IMR-90 (cell line): ENCODE measurements at places on chromosomes 5 and 9. TPM values are rescaled to one million over a fixed set of nuclear protein-coding genes. Genes with fewer than 3 reads are reported as not detected.

GRCh38 chr5:58985311-58985710 is 402.4 kb downstream of the RAB3C start:
- H3K4me1 ChIP-seq: peaks cover 2% of the 10 kb centered on the region; the same call in 1 of the 2 replicates
- H3K4me3 ChIP-seq: no peak overlapping the region
- H3K27ac ChIP-seq: no peak overlapping the region

DNA sequence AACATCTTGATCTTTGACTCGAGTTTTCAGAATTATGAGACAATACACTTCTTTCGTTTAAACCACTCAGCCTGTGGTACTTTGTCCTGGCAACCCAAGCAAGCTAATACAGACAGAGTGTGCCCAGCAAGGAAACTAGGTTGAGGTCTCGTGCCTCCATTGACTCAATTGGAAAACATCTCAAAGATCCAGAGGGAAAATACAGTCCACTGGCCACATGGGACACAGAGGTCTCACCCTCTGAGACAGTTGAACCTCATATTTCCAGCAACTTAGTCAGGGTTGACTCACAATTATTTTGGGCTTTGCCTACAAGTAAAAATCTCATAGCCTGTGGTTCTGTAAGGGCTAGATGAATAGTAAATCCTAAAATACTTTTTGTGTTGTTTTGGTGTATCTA is 631.5 kb downstream of the MTRR start:
- no peaks in the 10 kb centered on the region for H3K27me3 ChIP-seq
- DNase-seq: peak; percentile 20
- H3K4me1 ChIP-seq: no peaks in the 10 kb centered on the region
- no peak overlapping the region for H3K27ac ChIP-seq
- no peaks in the 10 kb centered on the region for H3K36me3 ChIP-seq

- H3K36me3 ChIP-seq: peaks cover 4% of the 10 kb centered on the region
- H3K27ac ChIP-seq: peak overlapping the region; percentile 79
- H3K4me3 ChIP-seq: peak overlapping the region; percentile 56
- H3K4me1 ChIP-seq: peaks cover 2% of the 10 kb centered on the region
These were observed 110.0 kb downstream of the PAM start for GRCh38 chr5:102865171-102865509.

- no peak overlapping the region for H3K4me3 ChIP-seq
- no peaks in the 10 kb centered on the region for H3K27me3 ChIP-seq
- no peak overlapping the region for H3K27ac ChIP-seq
- H3K36me3 ChIP-seq: no peaks in the 10 kb centered on the region
These were observed 26.2 kb downstream of the ZNF474 start for GRCh38 chr5:122155546-122155945.

Gene NIPAL4
- total RNA-seq: 0.18 and 0.28 TPM in 2 replicates

Gene RARS1
- total RNA-seq: 153 and 285 TPM in 2 replicates

Gene GRXCR2
- total RNA-seq: not detected in 2 replicates

GRCh38 chr5:68240202-68240601 is 24.6 kb downstream of the PIK3R1 start:
- H3K4me3 ChIP-seq: no peak overlapping the region
- peaks cover 5% of the 10 kb centered on the region for H3K4me1 ChIP-seq
- no peak overlapping the region for H3K27ac ChIP-seq
- no peaks in the 10 kb centered on the region for H3K27me3 ChIP-seq

GRCh38 chr5:96079075-96079474 is 117.4 kb upstream of the ELL2 start:
- DNase-seq: peak; percentile 97
- no peaks in the 10 kb centered on the region for H3K27me3 ChIP-seq
- peak overlapping the region; percentile 67; the same call in 1 of the 2 replicates for H3K27ac ChIP-seq
- H3K4me1 ChIP-seq: peaks cover 14% of the 10 kb centered on the region; the same call in 1 of the 2 replicates
- no peak overlapping the region for H3K4me3 ChIP-seq

Gene BHMT2
- total RNA-seq: 0.36 and 0.56 TPM in 2 replicates

DNA sequence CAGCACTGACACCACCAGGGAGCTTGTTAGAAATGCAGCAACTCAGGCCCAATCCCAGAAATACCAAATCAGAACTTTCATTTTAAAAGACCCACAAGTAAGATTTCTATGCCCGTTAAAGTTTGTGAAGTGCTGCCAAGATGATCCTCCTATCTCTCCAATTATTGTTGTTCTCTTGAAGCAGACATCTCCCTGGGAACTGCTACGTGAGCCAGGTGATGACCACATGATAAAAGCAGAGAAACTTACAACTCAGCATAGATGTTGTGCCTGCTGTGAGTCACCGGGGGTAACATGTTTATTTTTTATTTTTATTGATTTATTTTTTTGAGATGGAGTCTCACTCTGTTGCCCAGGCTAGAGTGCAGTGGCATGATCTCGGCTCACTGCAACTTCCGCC is 34.4 kb downstream of the GCNT4 start:
- no peak overlapping the region for H3K4me3 ChIP-seq
- H3K27me3 ChIP-seq: no peaks in the 10 kb centered on the region
- no peaks in the 10 kb centered on the region for H3K36me3 ChIP-seq
- H3K27ac ChIP-seq: no peak overlapping the region

Gene LCN9
- not detected in 2 replicates for total RNA-seq

DNA sequence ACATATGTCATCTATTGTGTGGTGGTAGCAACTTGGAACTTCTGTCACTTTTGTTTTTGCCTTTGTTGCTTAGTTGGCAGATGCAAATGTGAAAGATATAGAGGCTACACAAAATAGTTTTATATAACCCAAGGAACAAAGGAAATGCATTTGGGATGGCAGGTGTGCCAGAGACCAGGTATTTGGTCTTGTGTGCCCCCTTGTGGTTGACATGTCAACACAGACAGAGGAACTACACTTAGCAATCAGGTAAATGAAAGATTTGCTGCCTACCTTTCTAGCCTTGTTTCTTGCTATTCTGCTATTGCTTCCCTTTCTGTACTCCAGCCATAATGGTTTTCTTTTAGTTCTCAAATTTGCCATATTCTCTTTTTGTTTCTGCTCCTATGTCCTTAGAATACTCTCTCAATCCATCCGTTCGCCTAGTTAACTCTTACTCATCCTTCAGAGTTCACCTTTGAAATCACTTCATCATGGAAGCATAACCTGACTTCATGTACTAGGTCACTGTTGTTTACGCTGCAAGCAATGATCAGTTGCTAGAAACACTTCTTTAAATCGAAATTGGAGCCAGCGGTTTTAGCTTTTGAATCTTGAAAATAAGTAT is 119.5 kb downstream of the TRPM3 start:
- no peak overlapping the region for H3K4me3 ChIP-seq
- no peak overlapping the region for H3K27ac ChIP-seq
- no peaks in the 10 kb centered on the region for H3K27me3 ChIP-seq
- H3K4me1 ChIP-seq: no peaks in the 10 kb centered on the region

- peaks cover 17% of the 10 kb centered on the region for H3K4me1 ChIP-seq
- H3K27ac ChIP-seq: no peak overlapping the region
- no peak for DNase-seq
- peaks cover 4% of the 10 kb centered on the region for H3K36me3 ChIP-seq
These were observed 431 bp downstream of the RNF208 start for GRCh38 chr9:137221506-137222111.

DNA sequence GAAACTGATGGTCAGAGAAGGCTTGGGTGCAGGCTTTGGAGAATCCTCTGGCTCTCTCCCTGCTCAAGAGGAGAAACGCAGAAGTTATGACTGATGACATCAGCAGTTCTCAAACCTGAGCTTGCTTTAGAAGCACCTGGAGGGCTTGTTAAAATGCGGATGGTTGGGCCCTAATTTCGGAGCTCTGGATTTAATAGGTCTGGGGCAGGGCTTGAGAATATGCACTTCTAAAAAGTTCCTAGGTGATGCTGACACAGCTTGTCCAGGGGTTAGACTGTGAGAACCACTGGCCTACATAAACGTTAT is 26.4 kb downstream of the TBC1D2 start:
- DNase-seq: no peak
- H3K36me3 ChIP-seq: peaks cover 18% of the 10 kb centered on the region
- H3K4me3 ChIP-seq: no peak overlapping the region
- H3K27ac ChIP-seq: no peak overlapping the region; the same call in 1 of the 2 replicates
- H3K4me1 ChIP-seq: peaks cover 39% of the 10 kb centered on the region

Gene CEMIP2
- total RNA-seq: 58.6 and 65.2 TPM in 2 replicates

GRCh38 chr5:40043916-40044315 is 619.1 kb upstream of the DAB2 start:
- no peaks in the 10 kb centered on the region for H3K27me3 ChIP-seq
- no peak for DNase-seq

DNA sequence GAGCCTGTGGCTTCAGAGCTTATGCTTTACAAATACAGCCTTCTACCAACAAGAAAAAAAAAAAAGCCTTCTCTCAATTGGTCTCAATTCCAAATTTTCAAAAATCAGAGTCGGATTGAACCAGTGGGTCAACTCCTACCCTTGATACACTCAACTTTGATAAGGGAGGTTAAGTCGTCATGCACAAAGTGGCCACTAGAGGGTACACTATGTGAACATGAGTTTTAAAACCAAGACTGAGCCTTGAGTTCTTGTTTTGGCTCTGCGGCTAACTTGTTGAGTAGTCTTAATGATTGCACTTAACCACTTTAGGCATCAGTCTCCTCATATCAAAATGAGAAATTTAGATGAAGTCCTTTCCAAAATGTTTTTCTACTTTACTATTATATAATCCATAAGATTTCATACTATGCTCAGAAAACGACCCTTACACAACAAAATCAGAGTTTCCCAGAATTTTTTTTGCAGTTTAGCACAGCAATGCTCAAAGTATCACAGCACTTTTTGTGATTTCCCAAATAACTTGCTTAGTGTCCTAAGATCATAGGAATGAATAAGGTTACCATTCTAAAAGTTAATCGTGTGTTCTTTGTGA is 92.9 kb upstream of the MTAP start:
- DNase-seq: peak; percentile 53
- H3K27ac ChIP-seq: no peak overlapping the region
- no peaks in the 10 kb centered on the region for H3K27me3 ChIP-seq
- H3K36me3 ChIP-seq: no peaks in the 10 kb centered on the region
- H3K4me1 ChIP-seq: peaks cover 6% of the 10 kb centered on the region; the same call in 1 of the 2 replicates
- H3K4me3 ChIP-seq: no peak overlapping the region

Gene ACSL6
- total RNA-seq: not detected in 2 replicates

GRCh38 chr9:128125580-128126354 is 1.8 kb downstream of the PTGES2 start:
- no peak overlapping the region for H3K27ac ChIP-seq
- no peak overlapping the region for H3K4me3 ChIP-seq
- peaks cover 22% of the 10 kb centered on the region for H3K36me3 ChIP-seq
- H3K27me3 ChIP-seq: no peaks in the 10 kb centered on the region
- H3K4me1 ChIP-seq: peaks cover 10% of the 10 kb centered on the region; the same call in 1 of the 2 replicates
- no peak for DNase-seq

GRCh38 chr9:34475097-34475496 is 16.5 kb downstream of the DNAI1 start:
- no peaks in the 10 kb centered on the region for H3K36me3 ChIP-seq
- no peak overlapping the region for H3K4me3 ChIP-seq
- H3K4me1 ChIP-seq: no peaks in the 10 kb centered on the region
- H3K27me3 ChIP-seq: peaks cover 17% of the 10 kb centered on the region
- no peak overlapping the region for H3K27ac ChIP-seq

DNA sequence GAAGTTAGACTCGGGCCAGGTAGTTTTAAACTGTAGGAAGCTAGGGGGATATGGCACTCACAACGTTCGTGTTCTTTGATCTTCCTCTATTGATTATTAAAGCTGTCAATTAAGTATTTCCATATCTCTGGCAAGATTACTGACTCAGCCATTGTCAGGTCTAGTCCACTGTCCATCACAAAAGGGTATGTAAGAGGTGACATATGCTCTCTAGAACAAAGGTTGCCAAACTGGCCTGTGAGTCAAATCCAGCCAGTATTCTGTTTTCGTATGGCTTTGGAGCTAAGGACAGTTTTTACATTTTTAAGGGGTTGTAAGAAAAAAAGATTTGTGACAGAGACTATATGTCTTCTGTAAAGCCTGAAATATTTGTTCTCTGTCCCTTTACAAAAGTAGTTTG is 44.2 kb downstream of the FAXDC2 start:
- peaks cover 4% of the 10 kb centered on the region; the same call in 1 of the 2 replicates for H3K4me1 ChIP-seq
- H3K27me3 ChIP-seq: no peaks in the 10 kb centered on the region
- DNase-seq: no peak
- H3K27ac ChIP-seq: no peak overlapping the region
- no peak overlapping the region for H3K4me3 ChIP-seq
- H3K36me3 ChIP-seq: peaks cover 62% of the 10 kb centered on the region

- H3K4me1 ChIP-seq: peaks cover 3% of the 10 kb centered on the region; the same call in 1 of the 2 replicates
- H3K27ac ChIP-seq: no peak overlapping the region
- DNase-seq: peak; percentile 82
- no peak overlapping the region for H3K4me3 ChIP-seq
- H3K36me3 ChIP-seq: no peaks in the 10 kb centered on the region
These were observed 95.9 kb downstream of the UGCG start for GRCh38 chr9:111992523-111992922.

Gene GADD45G
- total RNA-seq: not detected in 2 replicates

Gene FYB1
- not detected in 2 replicates for total RNA-seq

Gene CCL21
- not detected in 2 replicates for total RNA-seq

Gene ELOVL7
- total RNA-seq: 0.18 TPM in 1 of 2 replicates, not detected in the other

DNA sequence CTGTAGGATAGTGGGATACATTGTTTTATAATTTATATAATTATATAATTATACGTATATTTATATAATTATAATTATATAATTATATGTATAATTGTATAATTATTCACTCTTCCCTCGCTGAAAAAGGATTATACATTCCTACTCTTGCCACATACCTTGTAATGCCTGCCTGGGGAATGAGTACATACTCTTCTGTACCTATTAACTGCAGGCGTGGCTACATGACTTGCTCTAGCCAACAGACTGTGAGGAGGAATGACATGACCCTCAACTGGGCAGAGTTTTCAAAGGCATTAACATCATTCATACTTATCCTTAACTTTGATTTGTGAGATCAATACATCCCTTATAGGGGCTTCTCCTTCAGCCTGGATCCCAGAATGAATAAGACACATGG is 19.1 kb downstream of the ERMP1 start:
- no peak for DNase-seq
- no peak overlapping the region for H3K4me3 ChIP-seq
- H3K27me3 ChIP-seq: no peaks in the 10 kb centered on the region
- no peak overlapping the region for H3K27ac ChIP-seq

Gene ST6GALNAC6
- 35.3 and 35.7 TPM in 2 replicates for total RNA-seq

- no peak for DNase-seq
- no peaks in the 10 kb centered on the region for H3K36me3 ChIP-seq
- no peak overlapping the region for H3K27ac ChIP-seq
- H3K4me3 ChIP-seq: no peak overlapping the region
These were observed 249.0 kb downstream of the MLLT3 start for GRCh38 chr9:20373263-20373662.

- H3K4me1 ChIP-seq: peaks cover 4% of the 10 kb centered on the region; the same call in 1 of the 2 replicates
- no peak overlapping the region for H3K27ac ChIP-seq
- peaks cover 11% of the 10 kb centered on the region; the same call in 1 of the 2 replicates for H3K36me3 ChIP-seq
- peaks cover 16% of the 10 kb centered on the region; the same call in 1 of the 2 replicates for H3K27me3 ChIP-seq
- no peak for DNase-seq
These were observed 7.2 kb downstream of the EGFL7 start for GRCh38 chr9:136669791-136670464.
